ENCODE measurements at places on chromosomes 6 and 20. TPM values are rescaled to one million over a fixed set of nuclear protein-coding genes. Genes with fewer than 3 reads are reported as not detected.
A peak's percentile ranks its signal among the peaks of the same experiment; 100 is the strongest.

GRCh38 chr20:61166324-61166723, 85.7 kb upstream of the CDH4 start:
- peaks cover 41% of the 10 kb centered on the region for H3K27me3 ChIP-seq
- no peaks in the 10 kb centered on the region for H3K36me3 ChIP-seq
- no peak overlapping the region for H3K27ac ChIP-seq
- no peak overlapping the region for H3K4me3 ChIP-seq
- no peaks in the 10 kb centered on the region for H3K4me1 ChIP-seq

- H3K4me3 ChIP-seq = no peak overlapping the region
- no peaks in the 10 kb centered on the region for H3K27me3 ChIP-seq
- H3K27ac ChIP-seq = no peak overlapping the region
- H3K4me1 ChIP-seq = no peaks in the 10 kb centered on the region
- no peak for DNase-seq
Measured at GRCh38 chr20:40486297-40486696, 202.7 kb downstream of the MAFB start.

- DNase-seq = no peak
- no peak overlapping the region for H3K27ac ChIP-seq
- H3K36me3 ChIP-seq = no peaks in the 10 kb centered on the region
- H3K27me3 ChIP-seq = no peaks in the 10 kb centered on the region
Measured at GRCh38 chr6:81762132-81762531, 9.7 kb upstream of the TENT5A start.

- H3K27ac ChIP-seq = no peak overlapping the region
- DNase-seq = no peak
- no peak overlapping the region for H3K4me3 ChIP-seq
- H3K36me3 ChIP-seq = no peaks in the 10 kb centered on the region
Measured at GRCh38 chr20:23776067-23776771, 25.5 kb upstream of the CST1 start.

BEND3 gene
- total RNA-seq = 5.7 TPM

PHIP gene
- 38.0 TPM for total RNA-seq

DNA sequence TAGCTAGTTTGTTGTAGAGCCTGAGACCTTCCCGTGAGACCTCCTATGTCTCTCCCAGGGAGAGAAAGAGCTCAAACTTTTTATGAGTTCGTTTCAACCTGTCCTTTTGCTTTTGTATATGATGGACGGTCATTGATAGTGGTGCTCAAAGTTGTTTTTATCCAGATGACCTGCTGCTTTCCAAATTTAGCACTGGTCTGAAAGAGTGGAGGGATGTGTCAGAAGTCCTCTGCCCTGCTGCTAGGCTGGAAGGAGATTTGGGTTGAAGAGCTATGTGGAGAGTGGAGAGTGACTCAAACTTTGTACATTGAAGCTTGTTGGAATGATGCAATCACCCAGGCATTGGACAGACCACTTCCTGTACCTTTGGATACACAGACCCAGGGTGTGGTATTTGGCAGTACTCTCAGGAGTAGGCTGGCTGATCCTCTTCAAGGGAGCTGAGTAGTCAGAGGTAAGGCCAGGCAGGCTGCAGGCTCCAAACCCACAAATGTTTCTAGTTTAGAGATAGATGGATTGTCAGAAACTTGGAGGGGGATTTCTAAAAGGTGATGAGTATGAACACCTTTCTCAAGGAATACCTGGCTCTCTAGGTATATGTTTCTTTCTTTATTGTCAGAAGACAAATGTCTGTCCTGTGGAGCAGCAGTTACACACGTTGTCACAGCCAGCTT, 49.4 kb upstream of the RREB1 start:
- no peak overlapping the region for H3K4me3 ChIP-seq
- peak overlapping the region; percentile 69 for H3K27ac ChIP-seq
- peaks cover 21% of the 10 kb centered on the region for H3K4me1 ChIP-seq
- DNase-seq = peak; percentile 81

DNA sequence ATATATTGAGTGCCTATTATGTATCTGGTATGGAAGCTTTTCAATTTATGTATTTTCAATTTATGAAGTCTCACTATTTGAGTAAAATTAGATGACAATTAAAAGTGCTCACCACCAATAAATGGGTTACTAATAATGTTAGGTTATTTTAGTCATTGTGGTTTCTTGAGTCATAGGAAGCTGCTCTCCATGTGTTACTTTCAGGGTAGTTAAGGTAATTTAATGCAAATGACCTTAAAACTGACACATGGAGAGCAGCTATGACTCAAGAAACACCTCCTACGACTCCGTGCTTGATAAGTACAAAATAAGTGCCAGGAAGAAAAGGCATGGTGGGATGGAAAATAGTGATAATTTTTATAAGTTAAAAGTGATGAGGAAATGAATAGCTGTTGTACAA, 16.5 kb upstream of the TINAG start:
- no peak for DNase-seq
- H3K27ac ChIP-seq = no peak overlapping the region
- H3K27me3 ChIP-seq = no peaks in the 10 kb centered on the region
- no peaks in the 10 kb centered on the region for H3K36me3 ChIP-seq
- H3K4me1 ChIP-seq = no peaks in the 10 kb centered on the region

PABPC1L gene
- total RNA-seq = 23.5 TPM

DNA sequence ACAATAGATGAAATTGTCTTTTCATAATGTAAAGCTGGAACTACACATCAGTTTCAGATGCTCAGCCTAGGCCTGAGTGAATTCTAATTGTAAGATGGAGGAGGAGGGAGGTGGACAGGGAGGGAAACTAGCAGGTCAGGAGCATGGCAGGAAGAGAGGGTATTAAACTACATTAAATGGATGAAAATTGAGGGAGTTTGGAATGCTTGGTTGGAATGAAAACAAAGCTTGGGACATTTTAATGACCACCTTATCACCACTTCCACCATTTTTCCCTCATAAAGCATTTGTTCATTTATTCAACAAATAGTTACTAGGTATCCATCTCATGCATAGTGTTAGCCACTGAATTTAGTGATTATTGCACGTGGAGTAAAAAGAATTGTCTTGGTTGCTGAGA, 65.0 kb downstream of the KIZ start:
- H3K4me3 ChIP-seq = no peak overlapping the region
- DNase-seq = no peak
- H3K36me3 ChIP-seq = no peaks in the 10 kb centered on the region
- no peak overlapping the region for H3K27ac ChIP-seq

SH3BGRL2 gene
- 63.6 TPM for total RNA-seq

- DNase-seq = no peak
- no peaks in the 10 kb centered on the region for H3K27me3 ChIP-seq
- no peaks in the 10 kb centered on the region for H3K36me3 ChIP-seq
- no peaks in the 10 kb centered on the region for H3K4me1 ChIP-seq
Measured at GRCh38 chr20:4664691-4665360, 56.9 kb upstream of the PRND start.
